ENCODE measurements at places on chromosomes 11 and 22.

DNA sequence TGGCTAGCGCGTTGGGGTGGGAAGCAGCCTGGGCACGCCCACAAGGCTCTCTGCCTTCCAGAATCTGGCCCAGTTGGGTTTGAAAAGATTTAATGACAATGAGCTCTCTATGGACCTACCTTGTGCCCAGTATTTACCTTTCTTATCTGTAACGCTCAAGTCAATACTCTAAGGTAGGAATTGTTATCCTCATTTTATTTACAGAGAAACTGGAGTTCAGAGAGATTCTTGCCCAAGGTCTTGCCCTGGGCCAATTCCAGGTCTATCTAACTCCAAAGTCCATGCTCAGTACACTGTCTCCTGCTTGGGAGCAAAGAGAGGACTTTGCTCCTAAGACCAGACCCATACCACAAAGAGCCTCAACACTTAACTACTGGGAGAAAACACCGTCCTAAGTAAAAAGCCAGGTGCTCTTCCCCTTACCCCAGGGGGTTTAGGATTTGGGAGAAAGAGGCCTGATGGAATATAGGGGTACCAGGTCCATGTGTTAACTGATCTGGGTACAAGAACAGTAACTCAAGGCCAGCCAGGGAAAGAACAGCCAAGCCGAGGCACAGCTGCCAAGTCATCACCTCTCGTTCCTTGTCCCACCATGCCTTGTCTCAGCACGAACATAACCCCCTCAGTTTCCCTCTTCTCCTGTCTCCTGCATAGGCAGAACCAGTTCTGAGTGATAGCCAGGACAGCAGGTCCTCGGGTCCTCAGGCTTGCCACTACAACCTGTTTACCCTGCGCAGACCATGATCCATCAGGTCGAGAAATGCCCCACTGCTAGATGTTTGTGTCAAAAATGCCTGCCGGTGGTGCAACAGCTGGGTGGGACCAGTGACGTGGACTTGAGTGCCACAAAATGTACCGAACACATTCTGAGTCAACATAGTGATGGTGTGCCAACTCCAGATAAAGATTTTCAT, 14.6 kb downstream of the APOA4 start:
- no peak for DNase-seq

DNA sequence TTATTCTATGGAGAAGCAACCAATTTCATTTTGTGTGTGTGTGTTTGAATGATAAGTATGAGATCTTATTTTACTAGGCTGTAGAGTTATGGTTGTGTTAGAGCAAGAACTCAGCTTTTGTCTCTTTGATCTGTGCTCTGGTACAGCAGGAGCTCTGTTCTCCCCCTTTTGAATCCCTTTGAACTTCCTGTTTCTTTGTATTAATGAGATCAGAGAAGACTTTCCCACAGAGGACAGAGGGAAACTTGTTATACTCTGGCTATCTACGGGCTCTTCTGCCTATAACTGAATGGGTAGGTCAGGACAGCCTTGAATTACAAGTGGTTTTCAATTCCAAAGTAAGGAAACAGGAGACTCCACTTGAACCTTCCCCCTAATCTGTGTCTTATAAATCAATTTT, 1015.0 kb upstream of the RAG2 start:
- no peak for DNase-seq

DNA sequence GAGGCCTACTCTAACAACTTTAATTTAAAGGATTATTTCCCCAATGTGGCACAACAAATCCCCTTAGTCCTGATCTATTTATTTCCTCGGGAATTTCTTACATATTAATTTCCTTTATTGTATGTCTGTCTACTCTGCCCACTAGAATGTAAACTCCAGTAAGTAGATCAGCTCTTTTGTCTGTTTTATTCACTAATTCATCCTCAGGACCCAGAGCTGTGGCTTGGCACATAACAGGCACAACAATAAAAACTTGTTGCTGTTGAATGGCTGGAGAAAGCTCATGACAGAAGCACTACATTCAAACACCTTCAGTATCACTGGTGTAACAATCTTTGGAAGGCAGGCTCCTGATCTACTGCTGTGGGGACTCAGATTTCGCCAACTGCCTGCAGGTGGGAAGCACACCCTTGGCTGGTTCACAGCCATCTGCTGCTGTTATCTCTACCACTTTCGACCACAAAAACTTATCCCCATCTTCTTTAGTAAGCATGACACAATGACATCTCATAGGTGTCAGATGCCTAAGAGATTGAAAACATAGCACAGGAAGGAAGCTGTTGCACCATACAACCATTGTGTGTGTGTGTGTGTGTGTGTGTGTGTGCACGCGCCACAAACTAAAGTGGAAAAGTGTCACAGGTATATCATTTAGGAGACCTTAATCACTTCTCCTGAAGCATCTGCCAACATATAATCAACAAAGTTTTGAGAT, 11.9 kb downstream of the HIRA start:
- DNase-seq = no peak

- no peak for DNase-seq
These were observed 939 bp upstream of the SH3BP1 start for GRCh38 chr22:37638391-37639069.

DNA sequence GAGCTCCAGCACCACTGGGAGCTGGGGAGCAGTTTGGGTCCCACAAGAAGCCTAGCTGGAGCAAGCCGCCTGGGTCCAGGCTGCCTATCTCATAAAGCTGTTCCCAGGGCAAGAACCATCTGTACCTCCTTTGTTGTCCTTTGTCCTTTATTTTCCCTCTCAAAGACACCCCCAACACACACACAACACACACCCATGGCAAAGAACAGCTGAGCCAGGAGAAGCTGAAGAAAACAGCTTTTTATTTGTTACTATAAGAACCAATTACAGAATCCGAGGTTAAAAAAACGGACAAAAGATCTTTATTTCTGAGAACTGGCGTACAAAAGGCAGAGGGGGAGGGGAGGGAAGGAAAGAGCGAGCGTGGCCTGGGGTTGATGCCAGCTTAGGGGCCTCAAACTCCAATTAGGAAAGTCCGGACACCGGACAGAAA, 1.7 kb upstream of the TUT1 start:
- no peak for DNase-seq

GRCh38 chr11:56783448-56784041, 35.0 kb upstream of the OR9G4 start:
- DNase-seq = peak; percentile 2

- no peak for DNase-seq
These were observed 418.6 kb upstream of the LRRC4C start for GRCh38 chr11:41878095-41878494.

DNA sequence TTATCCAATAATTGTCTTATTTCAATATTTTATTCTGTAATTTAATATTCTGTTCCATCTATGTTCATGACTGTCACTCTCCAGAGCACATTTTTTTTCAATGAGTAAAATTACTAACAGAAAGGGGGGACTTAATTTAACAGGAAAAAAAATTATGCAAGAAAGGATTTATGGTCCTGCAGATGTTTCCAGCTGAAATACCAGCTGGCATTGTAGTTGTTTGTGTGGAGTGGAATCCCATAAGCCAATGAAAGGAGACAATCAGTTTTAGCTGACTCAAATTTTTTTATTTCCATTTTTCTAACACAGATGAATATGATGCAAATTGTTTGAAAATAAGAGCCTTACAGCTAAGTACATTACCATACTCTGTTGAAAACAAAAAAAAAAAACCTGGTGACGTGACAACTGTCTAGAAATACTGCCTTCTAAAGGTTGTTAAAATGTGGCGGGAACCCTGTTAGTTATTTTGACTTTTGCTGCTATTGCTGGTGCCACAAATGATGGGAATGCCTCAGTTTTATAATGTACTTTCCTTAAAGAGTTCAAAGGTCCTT, 389.1 kb downstream of the ETS1 start:
- no peak for DNase-seq

DNA sequence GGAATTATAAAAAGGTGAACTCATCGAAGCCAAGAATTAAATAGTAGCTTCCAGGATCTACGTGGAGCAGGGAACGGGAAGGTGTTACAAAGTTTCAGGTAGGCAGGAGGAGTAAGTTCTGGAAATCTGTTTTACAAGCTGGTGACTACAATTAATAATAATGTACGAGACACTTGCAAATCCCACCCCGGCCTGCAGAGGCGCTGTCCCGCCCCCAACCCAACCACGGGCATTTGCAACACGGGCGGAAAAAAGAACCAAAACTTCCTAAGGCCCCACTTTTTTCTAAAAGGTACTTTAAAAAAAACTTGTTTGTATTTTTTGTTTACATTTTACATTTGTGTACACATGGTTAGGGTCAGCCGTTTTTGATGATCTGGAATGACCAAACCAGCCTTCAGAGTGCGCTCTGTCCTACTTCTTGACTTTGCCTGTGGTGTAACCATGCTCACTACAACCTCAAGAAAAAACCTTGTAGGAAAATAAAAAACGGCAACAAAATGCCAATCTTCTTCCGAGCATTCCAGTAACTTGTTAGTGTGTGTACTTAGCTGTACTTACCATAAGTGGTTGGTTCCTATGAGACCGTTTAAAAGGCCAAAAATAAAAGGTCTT, 449.6 kb upstream of the B3GAT1 start:
- no peak for DNase-seq

GRCh38 chr11:107859459-107860239, 1.1 kb upstream of the SLC35F2 start:
- DNase-seq = no peak

DNA sequence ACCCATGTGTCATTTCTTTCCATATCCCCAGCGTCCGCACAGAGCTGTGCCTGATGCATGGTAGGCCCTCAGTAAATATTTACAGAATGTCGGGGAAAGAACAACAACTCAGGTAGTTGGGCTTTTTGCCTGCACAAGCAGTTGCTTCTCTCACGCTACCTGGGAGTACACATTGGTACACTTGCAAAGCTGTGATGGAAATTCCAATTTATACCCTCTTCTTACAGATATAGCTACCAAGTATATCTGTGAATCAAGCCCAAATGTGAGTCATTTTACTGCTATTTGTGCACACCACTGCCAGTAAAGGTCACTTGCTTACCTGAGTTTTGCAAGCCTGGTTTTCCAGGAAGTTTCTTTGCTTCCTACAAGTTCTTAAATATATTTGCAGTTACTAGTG, 333.0 kb upstream of the NARS2 start:
- DNase-seq = no peak

DNA sequence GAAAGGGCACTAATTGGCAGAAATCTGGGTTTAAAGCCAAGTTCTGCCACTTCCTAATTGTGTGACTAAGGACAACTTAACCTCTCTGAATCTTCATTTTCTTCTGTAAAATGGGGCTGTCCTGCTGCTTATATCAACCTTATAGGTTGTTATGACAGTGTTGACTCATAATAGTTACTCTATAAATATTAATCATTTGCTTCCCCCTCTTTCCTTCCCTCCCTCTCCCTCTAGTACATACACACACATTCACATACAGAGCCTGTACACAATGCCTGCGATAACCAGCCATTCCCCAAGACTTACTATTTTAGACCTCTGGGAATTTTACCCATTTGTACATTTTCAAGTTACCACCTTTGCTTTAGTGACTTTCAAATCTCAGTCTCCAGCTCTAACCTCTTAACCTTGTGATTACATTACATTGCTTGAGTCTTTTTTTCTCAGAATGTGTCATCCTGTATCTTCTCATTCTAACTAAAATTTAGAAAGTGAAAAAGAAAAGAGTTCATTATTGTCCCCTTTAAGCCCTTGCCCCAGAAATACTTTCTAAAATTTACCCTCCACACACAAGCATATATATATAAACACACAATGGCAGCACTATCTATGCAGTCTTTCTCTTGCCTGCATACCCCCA, 31.9 kb downstream of the GDPD4 start:
- no peak for DNase-seq

DNA sequence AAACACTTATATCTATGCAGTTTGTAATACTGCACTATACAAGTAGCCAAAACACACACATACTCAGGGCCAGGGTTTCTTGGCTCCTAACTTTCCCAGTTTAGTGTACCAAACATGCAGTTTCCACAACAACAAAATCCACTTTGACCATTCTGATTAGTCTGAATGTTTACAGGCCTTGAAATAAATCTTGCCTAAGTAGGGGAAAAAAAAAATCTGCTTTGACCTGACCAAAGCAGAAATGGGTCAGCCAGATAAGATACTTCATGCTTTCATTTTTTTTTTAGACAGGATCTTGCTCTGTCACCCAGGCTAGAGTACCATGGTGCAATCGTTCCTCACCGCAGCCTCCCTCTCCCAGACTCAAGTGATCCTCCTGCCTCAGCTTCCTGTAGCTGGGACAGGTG, 10.1 kb downstream of the PRR14L start:
- DNase-seq = no peak

GRCh38 chr11:19739872-19740271, 27.2 kb downstream of the NAV2 start:
- DNase-seq = no peak

DNA sequence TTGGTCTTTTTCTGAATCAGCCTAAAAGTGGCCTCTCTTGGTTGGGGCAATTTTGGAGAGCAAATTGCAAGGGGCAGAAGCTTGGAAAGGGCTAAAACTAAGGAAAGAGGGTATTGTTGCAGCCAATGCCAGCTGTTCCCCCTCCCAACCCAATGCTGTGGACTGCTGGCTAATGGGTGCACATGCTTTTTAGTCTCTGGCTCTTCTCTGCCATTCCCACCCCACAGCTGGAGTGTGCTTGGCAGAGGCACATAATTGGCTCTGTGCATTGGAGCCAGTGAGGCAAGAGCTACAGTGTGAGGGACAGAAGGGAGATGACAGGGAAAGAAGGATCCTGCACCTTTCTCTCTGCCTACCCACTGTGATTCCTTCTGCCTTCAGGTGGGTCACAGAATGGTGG, 140.0 kb downstream of the NECTIN1 start:
- DNase-seq = no peak

DNA sequence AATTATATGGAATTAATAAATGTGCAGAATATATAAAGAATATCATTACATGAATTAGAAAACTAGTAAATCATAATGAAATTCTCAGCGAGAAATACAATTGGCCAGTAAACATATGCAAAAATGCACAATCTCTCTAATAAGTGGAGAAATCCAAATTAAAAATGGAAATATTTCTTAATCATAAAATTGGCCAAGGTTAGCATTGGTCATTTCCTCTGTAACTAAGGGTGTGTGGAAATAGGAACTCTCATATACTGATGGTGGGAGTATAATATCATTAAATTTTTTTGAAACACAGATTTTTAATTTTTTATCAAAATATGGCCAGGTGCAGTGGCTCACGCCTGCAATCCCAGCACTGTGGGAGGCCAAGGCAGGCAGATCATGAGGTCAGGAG, 7.6 kb upstream of the ZNF74 start:
- DNase-seq = no peak

DNA sequence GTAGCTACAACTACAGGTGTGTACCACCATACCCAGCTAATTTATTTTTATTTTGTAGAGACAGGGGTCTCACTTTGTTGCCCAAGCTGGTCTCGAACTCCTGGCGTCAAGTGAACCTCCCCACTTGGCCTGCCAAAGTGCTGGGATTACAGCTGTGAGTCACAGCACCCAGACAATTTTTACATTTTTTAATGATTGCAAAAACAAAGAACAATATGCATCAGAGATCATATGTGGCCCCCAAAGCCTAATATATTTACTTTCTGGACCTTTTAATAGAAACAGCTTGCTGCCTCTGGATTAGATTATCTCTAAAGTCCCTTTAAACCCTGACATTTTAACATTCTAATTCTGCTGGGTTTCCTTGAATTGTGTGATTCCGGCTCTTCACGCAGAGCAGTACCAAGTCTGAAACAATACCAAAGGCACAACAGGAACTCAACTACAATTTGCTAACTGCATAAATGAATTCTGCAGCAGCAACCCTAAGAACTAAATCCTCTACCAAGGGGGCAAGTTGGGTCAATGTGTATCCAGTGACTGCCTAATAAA, 25.0 kb downstream of the RAB30 start:
- no peak for DNase-seq

All from hepatic stellate cell (primary cell).